RPMI8226 (cell line): ENCODE measurements at places on chromosomes 6 and 20.

DNA sequence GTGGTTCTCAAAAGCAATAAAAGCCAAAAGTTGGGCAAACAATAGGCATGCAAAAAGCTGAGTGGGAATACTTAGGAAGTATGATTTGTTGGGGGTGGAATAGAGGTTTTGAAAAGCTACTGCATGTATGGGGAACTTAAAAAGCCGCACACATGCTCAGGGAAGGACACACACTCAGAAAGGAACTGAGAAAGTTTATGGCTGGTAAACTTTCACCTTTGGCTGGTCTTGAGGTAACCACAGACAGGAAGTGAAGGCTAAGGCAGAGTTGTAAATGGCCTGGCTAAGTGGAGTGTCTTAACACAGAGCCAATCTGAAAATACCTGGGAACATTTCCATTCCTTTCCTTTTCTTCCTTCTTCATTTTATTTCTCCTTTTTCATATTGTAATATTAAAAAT is 134.5 kb upstream of the EXOC2 start:
- no peak for DNase-seq

- no peak for DNase-seq
These were observed 217.2 kb downstream of the IBTK start for GRCh38 chr6:82030301-82030700.

DNA sequence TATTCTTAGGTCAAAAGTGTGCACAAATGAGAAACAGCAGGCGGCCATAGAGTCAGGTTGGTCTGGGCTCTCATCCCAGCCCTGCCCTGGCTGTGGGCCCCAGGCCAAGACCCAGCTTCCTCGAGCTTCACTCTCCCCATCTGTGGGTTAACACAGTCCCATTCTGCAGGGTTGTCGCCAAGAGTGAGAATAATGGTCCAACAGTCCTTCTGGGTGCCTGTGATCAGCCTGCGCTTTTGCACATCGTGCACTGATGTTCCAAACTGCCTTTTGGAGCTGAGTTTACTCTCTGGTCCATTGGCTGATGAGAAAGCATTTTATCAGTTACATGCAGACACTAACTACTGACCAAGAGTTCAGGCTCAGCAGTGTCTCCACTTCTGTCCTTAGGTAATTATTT is 82.6 kb downstream of the INSM1 start:
- no peak for DNase-seq

GRCh38 chr20:61263084-61263695 is 11.1 kb downstream of the CDH4 start:
- DNase-seq, result peak; percentile 46

DNA sequence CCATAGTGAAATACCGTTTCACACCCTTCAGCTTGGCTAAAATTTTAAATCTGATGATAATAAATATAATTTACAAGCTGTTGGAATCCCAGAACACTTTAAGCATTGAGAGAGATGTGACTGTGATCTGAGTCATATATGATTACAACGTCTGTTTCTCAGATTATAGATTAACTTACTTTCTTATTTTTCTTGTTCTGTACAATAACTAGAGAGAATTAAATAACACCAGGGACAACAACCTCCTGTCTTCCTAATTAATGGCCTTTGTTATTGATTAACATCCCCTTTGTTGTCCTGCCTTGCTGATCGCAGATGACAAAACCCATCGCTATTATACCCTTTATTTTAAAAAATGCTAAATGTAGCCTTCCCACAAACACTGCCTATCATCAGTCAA is 87.8 kb upstream of the EZR start:
- DNase-seq, result no peak

DNA sequence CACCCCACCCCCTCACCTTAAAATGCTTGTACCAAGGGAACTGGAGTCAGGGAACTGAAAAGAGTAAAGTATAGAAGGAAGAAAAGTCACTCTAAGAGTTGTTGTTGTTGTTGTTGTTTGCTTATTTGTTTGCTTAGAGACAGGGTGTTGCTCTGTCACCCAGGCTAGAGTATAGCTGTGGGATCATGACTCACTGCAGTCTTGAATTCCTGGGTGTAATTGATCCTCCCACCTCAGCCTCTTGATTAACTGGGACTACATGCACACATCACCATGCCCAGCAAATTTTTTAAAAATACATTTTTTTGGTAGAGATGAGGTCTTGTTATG is 681.6 kb upstream of the GJE1 start:
- DNase-seq, result no peak

GRCh38 chr6:112433457-112433856 is 86.3 kb downstream of the RFPL4B start:
- no peak for DNase-seq

- DNase-seq, result no peak
These were observed 903.1 kb downstream of the PHF3 start for GRCh38 chr6:64538722-64539121.

GRCh38 chr6:53067849-53068361 is 2.7 kb downstream of the FBXO9 start:
- no peak for DNase-seq

DNA sequence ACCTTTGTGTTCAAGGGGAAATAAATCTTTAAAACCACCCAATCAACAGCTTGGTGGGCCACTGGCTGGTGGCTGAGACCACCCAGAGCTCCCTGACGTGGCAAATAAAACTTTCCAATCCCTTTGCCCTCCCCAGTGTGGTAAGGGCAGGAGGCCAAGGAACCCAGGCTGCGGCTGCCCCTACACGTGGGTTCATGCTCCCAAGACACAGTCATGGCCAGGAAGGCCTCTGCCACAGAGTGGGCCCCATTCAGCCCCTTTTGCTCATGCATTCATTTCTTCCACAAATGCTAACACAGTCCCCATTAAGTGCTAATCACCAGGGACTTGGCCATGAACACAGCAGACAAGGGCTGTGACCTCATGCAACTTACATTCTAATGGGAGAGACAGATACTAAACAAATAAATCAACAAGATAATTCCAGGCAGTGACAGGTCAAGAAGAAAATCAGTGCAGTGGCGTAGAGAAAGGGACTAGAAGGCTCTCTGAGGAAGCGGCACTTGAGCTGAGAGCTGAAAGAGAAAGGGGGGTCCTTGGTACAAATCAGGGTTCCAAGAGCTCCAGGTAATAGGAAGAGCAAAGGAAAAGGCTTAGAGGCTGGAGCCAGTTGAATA is 13.8 kb downstream of the PREX1 start:
- no peak for DNase-seq

GRCh38 chr20:50774515-50774914 is 20.3 kb upstream of the BCAS4 start:
- no peak for DNase-seq

DNA sequence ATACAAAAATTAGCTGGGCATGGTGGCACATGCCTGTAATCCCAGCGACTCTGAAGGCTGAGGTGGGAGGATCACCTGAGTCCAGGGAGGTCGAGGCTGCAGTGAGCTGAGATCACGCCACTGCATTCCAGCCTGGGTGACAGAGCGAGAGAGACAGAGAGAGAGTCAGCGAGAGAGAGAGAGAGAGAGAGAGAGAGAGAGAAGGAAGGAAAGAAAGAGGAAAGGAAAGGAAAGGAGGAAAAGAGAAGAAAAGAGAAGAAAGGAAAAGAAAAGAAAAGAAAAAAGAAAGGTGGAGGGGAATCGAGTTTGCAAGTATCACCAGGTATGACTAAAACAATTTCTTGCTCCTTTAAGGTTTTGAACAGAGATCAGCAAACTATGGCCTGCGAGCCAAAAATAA is 152.3 kb downstream of the BTBD9 start:
- no peak for DNase-seq

- no peak for DNase-seq
These were observed 4.0 kb downstream of the TEAD3 start for GRCh38 chr6:35492974-35493284.
